ENCODE measurements at places on chromosomes 12 and 14.
A peak's percentile ranks its signal among the peaks of the same experiment; 100 is the strongest.

GRCh38 chr14:103762541-103762940 is 46.9 kb downstream of the ZFYVE21 start:
- DNase-seq = no peak

DNA sequence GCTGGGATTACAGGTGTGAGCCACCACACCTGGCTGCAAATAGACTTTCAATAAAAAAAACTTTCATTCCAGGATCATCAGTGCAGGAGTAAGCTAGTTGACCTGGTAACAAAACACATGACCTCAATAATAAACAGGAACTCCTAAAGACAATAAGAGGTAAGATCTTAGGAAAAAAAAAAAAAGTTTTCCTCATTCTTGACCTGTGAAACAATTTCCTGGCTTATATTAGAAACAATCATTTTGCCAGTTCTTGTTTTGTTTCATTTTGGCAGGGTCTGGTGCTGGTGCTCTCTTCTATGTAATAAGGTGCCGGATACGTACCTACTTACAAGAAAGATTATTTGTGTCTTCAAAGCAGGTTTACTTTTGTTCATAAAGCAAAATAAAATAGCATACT is 90.6 kb upstream of the AMN1 start:
- no peak for DNase-seq

DNA sequence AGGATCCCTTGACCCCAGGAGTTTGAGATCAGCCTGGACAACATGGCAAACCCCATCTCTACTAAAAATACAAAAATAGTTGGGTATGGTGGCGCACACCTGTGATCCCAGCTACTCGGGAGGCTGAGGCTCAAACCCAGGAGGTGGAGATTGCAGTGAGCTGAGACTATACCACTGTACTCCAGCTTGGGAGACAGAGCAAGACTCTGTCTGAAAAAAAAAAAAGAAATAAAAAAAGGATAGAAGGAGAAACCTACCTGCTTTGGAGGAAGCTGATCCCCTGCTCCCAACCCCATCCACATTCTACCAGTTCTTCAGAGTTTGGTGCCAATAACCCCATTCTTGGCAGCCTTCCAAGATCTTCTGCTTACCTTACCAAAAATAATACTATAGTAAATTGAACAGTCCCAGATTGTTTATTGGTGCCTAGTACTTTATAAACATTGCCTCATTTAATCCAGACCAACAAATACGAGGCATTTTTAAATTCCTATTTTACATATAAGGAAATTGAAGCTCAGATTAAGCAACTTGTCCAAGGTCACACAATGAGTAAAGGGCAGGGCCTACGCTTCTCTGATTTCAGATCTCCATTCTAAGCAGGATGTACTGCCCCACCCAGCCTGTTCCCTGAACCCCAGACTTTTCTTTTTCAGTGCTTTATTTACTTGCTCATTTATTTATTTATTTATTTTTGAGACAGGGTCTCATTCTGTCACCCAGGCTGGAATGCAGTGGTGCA is 33.2 kb upstream of the FAM222A start:
- DNase-seq = no peak

DNA sequence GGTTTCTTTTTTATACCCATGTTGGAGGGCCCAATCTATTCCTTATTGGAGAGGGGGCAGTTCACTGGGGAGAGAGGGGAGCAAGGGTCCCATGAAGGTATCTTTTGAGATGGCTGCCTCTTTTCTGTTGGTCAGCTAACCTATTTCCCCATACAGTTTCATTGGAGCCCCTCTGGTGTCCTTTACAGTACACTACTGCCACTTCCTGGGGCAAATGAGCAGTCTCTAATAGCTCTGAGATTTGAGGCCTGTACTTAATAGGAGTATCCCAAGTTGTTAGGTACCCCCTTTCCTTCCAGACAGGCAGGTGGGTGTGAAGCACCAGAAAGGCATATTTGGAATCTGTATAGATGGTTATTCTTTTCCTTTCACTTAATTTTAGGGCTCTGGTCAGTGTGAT is 41.3 kb upstream of the RNU6-8 start:
- DNase-seq = no peak

- no peak for DNase-seq
Observed at GRCh38 chr12:48017496-48017895, 13.2 kb upstream of the COL2A1 start.

DNA sequence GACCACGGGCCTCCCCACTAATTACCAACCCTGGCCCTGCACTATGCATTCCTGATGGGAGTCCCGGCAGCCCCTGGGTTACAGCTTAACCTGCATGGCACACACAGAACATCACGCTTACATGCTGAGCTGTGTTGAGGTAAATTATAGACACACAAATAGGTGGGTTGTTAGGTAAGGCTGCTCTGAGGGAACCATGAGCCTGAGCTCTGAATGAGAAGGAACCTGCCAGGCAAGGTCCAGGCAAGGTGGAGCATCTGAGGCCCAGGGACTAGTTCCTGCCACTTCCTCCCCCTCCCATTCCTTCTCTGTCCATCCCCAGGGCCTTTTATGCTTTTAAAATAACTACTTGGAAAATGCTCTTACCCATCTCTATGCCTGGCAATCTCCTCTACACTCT is 82.7 kb upstream of the ESRRB start:
- no peak for DNase-seq

DNA sequence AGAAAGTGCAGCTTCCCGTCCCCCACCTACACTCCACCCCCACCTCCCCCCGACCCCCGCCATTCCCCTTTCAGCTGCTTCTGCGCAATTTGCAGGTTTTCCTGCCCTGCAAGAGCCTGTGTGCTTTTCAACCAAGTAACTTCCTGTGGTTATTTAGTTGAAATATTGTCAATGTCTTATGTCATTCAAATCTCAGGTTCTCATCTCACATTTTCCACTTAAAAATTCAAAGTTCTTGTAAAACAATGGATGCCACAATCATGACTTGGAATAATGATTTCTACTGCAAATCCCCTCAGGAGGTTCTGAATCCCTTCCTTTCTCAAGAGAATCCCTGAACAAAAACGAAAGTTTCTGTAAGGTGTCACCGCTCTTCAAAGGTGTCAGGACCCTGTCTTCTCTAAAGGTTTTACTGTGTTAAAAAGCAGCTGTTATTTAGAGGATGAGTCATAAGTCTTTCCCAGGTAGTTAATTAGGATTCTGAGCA is 31.6 kb downstream of the WBP11 start:
- peak; percentile 4 for DNase-seq

GRCh38 chr12:110548678-110549077 is 34.4 kb downstream of the PPTC7 start:
- DNase-seq = no peak

DNA sequence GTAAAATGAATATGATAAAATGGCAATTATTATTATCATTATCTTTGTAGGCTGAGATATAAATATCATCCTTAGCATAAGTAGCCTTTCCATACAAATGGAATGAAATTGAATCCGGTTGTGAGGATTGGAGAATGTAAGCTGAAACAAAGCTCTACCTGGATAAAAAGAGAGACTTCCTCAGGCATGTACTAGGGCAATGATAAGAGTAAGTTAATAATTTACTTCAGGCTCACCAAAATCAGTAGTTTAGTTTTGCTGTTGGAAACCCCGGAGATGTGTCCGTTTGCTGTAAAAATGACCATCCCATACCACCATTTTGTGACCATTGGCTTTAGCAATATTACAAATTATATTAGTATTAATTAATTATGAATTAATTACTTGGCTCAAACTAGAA is 96.3 kb downstream of the C12orf75 start:
- DNase-seq = no peak

DNA sequence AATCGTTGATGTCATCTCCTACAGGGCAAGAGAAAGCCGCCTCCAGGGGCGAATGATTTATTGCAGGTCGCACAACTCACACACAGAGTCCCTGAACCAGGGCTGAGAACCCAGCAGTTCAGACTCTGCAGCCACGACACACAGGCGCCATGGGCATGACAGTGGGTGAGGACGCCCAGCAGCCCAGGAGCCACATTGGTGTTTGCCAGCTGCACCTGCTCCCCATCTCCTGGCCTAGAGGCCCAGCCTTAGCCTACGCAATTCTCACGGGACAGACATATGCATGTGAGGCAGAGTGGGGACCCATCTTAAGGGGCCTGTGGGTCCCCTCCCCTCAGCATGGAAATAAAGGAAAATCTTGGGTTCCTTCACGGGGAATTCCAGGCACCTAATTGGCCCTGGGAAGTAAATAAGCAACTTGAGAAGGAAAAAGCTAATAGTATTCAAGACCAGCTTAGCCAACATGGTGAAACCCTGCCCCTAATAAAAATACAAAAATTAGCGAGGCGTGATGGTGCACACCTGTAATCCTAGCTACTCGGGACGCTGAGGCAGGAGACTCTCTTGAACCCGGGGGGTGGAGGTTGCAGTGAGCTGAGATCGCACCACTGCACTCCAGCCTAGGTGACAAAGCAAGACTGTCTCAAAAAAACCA is 69.3 kb downstream of the RIMBP2 start:
- no peak for DNase-seq

GRCh38 chr14:89351516-89352404 is 65.3 kb downstream of the FOXN3 start:
- DNase-seq = no peak

GRCh38 chr12:7068994-7069346 is 8.5 kb downstream of the C1S start:
- DNase-seq = no peak

GRCh38 chr14:37870632-37871346 is 275.4 kb downstream of the TTC6 start:
- no peak for DNase-seq

Data from stimulated activated CD4-positive, alpha-beta T cell treated with anti-CD3 and anti-CD28 coated beads, Interleukin-1b, Interleukin-23, amount 100 ng/mL, for 4 hours (primary cell).